CD14-positive monocyte (primary cell): ENCODE measurements at places on chromosomes 16 and 17.

- no peak for DNase-seq
Observed at GRCh38 chr17:31385428-31386285, 5.8 kb upstream of the RAB11FIP4 start.

GRCh38 chr16:29745853-29746345, at the start of gene C16orf54:
Gene C16orf54, minus strand, starts transcription at chr16:29745990. Its CDS starts 1,039 bp downstream, at chr16:29744951.
- peak; percentile 97 for DNase-seq

GRCh38 chr16:709566-710499, 4.2 kb upstream of the FBXL16 start:
- DNase-seq: no peak

DNA sequence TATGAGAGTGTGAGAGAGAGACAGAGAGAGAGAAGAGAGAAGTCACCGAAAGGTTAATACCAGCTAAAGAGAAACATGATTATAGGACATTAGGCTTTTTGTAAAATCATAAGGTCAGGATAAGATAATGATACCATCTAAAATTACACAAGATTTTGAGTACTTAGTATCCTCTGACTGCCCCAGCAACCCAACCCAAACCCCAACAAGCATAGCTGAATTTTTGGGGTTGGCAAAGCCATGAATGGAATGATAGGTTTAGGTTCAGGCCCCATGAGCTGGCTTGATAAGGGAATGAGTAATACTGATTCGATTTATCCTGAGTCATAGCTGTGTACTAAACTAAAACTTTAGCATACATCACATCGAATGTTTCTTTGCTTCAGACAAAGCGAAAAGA, 259.5 kb downstream of the IRX3 start:
- no peak for DNase-seq

GRCh38 chr17:63848834-63849689, 6.6 kb upstream of the SMARCD2 start:
- DNase-seq: peak; percentile 94

- no peak for DNase-seq
Observed at GRCh38 chr16:78353640-78354275, 254.3 kb downstream of the WWOX start.

DNA sequence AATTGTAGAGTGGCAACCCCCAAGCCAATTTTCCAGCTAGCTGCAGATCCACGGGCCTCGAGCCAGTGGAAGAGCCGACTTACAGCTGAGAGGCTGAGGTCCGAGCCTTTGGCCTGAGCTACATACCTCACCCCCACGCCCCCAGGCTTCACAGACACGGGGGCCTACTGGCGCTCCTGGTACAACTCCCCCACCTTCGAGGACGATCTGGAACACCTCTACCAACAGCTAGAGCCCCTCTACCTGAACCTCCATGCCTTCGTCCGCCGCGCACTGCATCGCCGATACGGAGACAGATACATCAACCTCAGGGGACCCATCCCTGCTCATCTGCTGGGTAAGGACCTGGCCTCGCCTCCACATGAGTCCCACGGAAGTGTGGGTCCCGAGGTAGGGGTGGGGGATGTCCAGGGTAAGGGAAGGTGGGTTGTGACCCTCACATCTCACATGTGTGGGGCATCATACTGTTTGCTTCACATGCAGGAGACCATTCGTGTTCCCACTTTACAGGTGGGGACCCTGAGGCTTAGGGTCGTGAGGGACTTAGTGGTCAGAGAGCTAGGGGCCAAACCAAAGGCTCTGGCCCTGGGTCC, 3.4 kb downstream of the ACE start:
- DNase-seq: no peak
